ENCODE measurements at places on chromosomes 5 and 9.

- no peak for DNase-seq
These were observed 25.0 kb downstream of the MAST4 start for GRCh38 chr5:66621146-66621545.

DNA sequence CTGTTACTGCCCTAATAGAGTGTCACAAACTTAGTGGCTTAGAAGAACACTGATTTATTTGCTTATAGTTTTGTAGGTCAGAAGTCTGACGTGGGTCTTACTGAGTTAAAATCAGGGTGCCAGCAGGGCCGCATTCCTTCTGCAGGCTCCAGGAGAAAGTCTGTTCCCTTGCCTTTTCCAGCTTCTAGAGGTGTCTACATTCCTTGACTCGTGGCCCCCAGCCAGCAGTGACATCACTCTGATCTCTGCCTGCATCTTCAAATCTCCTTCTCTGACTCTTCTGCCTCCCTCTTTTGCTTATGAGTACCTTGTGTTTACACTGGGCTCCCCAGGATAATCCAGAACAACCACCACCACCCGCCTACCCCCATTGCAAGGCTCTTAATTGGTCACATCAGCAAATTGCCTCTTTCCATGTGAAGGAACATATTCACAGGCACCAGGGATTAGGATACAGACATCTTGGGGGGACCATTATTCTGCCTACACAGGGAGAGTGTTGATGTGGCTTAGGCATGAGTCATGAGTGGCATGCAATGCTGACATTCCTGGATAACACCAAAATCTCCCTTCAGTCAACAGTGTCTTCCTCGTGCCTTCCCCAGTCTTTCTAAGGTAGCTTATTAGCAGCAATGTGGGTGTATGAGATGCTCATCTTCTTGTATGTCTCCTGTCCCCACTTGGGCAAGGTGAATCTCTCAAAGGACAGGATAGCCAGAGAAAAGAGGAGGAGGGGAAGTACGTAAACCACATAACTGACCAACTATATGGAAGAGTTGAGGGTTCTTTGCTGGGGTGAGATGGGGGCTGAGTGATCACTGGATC lies 24.4 kb downstream of the CYFIP2 start:
- DNase-seq, result peak; percentile 57

GRCh38 chr9:72289401-72289800 lies 75.6 kb downstream of the ZFAND5 start:
- peak; percentile 51 for DNase-seq

- peak; percentile 81 for DNase-seq
These were observed 458.4 kb downstream of the KDM4C start for GRCh38 chr9:7216004-7216841.

DNA sequence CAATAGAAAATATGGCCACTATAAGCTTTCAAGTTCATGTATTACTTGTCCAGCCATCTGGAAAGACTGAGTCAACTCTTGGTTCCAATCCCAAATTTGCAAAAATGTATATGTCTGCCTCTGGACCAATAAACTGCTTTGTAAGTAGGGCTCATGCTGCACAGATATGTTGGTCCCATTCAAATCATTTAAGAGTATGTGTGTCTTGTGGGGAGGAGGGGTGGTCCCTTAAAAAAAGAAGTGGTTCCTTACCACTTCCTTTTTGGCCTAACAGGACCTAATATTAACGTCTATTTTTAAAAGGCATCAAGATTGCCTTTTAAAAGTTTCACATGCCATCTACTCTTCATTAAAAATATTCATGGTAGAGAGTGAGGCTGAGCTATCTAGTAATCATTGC lies 214.9 kb downstream of the KCTD16 start:
- DNase-seq, result no peak

- no peak for DNase-seq
These were observed 175.9 kb downstream of the ENC1 start for GRCh38 chr5:74464512-74465209.

GRCh38 chr5:160312134-160312959 lies at the start of gene CCNJL:
CCNJL (minus strand) TSS chr5:160312564; CDS start chr5:160311923, 641 bp downstream.
- DNase-seq, result no peak

- DNase-seq, result peak; percentile 64
These were observed 5.6 kb downstream of the ADAMTSL2 start for GRCh38 chr9:133539991-133540697.

DNA sequence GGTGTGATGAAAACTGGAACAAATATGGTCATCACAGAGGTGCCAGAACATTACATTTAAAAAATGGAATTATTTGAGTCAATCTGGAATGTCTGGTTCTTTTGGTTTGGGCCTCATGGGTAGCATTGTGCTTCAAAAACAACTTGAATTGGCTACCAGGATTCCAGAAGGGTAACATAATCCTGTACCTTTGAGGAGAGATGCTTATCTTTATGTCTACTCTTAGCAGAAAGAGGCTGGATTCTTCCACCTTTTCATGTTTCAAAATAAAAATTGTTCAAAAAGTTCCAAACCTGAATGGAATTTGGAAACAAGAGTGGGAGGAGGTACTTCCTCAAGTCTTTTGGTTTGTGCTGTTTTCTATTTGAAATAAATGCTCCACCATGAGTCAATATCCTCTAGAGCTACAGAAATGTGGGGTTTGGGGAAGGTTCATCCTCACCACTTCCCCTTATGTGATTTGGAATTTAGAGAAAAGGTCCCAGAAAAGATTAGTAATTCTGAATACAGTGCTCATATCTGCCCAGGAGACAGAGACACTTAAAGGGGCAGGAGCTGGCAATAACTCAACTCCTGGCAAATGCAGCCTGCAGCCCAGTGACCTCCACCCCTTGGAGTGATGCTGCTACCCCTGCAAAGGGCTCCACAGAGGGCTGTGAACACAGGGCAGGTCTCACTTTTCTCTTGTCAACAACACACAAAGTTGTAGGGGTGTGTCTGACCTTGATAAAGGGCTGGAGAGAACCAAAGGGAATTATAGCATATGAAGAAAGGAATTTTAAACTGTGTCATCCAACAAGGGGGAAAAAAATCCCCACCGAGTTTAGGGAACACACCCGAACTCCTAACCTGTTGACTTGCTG lies 272.8 kb downstream of the CWC27 start:
- DNase-seq, result peak; percentile 95

- DNase-seq, result peak; percentile 14
These were observed 110.5 kb downstream of the JMY start for GRCh38 chr5:79346420-79346824.

GRCh38 chr9:37353791-37354190 lies 68.7 kb upstream of the GRHPR start:
- no peak for DNase-seq

DNA sequence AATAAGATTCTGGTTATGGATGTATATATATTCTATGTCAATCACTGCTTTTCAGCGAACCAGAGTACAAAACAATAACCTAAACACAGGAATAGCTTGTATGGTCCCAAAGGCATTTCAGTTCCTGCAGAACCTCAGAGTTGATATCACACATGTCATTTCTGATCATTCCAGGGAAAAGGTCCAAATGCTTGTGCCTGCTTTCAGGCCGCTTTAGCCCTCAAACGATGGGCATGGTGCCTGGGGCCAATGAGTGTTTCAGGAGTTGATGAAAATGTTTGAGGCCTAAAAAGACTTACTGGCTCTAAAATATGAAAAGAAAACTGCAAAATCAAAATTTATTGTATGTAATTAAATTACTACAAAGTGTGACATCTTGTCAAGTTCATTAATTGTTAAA lies 22.8 kb downstream of the ANGPTL2 start:
- no peak for DNase-seq

GRCh38 chr9:94056442-94056974 lies 27.8 kb upstream of the PTPDC1 start:
- DNase-seq, result no peak

GRCh38 chr9:123866497-123866896 lies 63.4 kb downstream of the DENND1A start:
- DNase-seq, result peak; percentile 49

DNA sequence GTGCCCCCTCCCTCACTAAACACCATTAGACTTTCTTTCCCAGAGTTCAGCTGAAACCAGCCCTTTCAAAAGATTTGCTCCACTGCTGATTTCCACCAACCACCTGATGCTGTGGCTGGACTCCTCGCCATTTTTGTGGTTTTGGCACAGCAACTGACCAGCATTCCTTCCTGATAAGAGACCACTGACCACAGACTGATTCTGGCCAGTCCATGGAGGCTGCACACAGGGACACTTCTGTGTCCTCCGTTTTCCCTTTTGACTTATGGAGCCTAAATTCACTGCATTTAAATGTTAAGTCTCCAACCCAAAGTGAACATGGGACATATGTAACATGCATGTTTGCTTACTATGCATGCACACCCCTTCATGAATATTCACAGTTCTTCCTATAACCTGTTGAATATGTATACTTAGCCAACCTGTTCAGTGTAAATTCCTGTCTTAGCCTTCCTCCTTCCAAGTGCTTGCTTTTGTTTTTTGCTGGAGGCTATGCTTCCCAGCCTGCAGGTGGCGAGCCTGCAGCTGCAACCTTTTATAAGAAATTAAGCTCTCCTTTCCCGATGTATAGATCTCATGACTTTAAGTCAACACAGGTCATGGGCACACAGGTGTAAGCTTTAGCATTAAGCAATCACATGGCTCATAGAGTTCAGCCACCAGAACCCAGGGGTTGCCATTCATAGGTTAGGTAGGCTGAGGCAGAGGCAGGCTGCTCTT lies 78.7 kb downstream of the ACTL7B start:
- no peak for DNase-seq

GRCh38 chr5:3107156-3107611 lies 355.7 kb upstream of the IRX2 start:
- DNase-seq, result no peak

DNA sequence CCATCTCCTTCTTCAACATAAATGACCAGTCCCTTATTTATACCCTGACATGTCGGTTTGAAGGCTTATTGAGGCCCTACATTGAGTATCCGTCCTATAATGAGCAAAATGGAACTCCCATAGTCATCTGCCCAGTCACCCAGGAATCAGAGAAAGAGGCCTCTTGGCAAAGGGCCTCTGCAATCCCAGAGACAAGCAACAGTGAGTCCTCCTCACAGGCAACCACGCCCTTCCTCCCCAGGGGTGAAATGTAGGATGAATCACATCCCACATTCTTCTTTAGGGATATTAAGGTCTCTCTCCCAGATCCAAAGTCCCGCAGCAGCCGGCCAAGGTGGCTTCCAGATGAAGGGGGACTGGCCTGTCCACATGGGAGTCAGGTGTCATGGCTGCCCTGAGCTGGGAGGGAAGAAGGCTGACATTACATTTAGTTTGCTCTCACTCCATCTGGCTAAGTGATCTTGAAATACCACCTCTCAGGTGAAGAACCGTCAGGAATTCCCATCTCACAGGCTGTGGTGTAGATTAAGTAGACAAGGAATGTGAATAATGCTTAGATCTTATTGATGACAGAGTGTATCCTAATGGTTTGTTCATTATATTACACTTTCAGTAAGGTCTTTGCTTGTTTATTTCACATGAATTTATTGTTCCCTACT lies 38.2 kb upstream of the BTNL3 start:
- no peak for DNase-seq

GRCh38 chr9:75709698-75710097 lies 180.8 kb upstream of the PCSK5 start:
- no peak for DNase-seq

GRCh38 chr9:4590430-4591122 lies 71.5 kb upstream of the PLPP6 start:
- no peak for DNase-seq

DNA sequence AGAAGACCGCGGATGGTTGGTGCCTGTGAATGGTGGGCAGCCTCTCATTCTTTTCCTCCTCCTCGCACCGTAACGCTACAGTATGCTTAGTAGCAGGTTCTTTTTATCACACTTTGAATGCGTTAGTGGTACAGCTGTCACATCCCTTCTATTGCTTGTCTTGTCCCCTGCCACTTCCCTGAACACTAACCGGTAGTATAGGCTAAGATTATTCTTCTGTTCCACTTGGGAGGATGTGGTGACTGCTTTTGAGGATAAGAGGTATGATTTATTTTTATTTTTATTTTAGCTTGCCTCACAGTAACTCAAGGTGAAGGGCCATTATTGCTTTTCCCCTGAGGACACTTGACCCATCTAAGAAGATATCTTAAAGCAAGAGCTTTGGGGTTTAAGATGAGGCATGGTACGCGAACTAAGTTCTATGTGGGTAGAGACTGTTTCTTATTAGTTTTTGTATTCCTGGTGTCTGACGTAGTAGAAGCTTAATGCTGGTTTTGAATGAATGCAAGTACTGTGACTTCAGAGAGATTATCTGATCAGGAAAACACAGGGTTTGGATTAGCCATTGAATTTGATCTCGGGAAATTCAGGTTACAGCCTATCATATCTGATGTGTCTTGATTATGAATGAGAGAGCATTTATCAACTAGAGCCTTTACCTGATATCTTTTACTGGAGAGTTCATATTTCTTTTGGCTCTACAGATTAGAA lies 951 bp downstream of the UNC13B start:
- no peak for DNase-seq

DNA sequence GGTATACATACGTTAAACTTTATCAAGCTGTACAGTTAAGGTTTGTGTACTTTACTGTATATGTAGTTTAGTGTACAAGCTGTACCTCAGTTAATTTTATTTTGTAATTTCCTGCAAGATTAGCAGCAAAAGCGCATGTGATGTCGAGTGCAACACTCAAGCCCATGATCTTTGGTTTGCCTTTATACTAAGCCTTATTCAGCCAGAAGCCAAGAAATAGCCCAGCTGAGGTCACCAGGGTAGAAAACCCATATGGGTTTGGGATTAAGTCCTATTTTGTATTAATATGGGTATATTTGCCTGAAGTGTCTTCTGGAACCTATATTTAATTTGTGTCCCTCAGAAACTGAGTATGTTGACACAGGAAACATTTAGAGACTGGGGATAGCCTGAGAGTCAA lies 59.3 kb downstream of the ZFAND5 start:
- no peak for DNase-seq

DNA sequence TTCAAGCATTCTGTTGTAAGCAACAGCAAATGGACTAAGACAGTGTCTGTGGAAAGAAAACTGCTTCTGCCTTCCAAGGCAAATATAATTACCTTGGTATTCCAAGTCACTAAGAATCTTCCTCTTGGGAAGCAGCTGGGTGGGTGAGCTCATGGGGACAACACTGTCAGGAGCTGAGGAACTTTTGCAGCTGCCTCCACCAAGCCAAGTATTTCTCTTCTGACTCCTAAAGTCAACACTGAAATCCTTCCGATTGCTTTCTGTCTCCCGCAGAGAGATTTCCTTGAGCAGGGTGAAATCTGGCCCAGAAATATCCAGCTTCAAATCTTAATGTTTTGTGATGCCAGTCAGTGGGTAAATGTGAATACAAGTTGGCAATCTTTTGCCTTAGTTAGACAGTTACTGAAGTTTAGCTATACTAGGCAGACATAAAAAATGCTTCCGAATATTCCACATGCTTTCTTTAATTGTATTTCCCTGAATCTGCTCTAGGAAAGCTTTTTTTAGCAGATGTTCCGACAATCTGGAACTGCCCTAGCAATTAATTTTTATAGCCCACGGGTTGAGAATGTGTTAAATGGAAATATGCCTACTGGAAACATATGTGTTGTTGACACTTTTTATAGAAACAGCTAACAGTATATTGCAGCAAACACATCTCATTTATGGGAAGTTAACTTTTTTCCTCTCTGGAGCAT lies 369.9 kb upstream of the DAB2 start:
- no peak for DNase-seq

DNA sequence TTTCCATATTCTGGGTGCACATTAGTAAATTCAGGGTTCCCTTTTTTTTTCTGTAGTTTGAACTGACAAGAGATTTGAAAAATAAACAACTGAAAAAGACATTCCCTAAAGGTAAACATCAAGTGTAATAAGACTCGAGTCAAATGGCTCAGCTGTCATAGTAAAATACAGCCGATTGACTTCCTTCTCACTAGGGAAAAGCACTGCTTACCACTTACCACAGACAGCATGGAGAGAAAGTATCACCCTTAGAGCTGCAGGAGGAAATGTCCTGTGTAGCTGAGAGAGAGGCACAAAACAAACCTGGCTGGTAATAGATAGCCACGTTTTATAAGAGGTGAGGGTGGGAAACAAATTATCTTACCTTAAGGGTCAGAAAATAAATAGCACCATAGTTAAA lies 12.1 kb upstream of the DMAC1 start:
- DNase-seq, result no peak
